ENCODE measurements at places on chromosomes 1 and 21.

DNA sequence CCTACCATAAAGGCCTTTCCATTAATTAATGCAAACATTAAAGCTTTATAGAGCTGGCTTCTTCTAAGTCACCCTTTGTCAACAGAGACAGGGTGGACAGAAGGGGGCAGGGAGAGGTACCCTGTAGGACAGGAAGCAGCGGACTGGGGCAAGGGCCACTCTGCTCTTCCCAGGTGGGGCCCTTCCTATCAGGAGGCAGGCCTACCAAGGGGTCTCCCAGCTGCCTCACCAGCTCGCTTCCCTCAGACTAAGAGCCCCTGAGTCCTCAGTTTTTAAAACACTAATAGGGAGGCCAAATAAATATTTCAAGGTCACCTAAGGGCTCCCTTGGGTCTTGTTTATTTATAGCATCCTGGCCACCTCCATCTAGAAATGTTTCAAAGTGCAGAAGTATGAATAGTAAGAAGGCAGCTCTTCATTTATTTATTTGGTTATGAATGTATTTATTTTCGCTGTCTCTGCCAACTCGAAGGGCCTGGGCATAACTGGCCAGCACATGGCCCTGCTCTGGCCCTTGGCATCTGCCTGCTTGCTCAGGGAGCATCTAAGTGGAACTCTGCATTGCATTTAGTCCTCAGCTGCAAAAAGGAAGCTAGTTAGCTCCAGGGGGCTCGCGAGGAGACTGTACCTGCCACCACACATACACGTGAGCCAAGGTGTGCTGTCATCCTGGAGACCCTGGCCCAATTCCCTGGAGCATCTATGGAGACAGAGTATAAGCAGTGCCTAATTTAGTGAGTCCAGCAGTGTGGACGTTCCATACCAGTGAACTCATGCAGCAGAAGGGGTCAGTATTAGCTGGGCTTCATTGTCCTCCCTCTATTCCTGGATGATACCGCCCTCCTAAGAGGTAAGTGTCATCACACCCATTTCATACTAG, 395.1 kb upstream of the VAMP3 start:
- no peak overlapping the region for H3K27ac ChIP-seq
- H3K4me1 ChIP-seq: no peaks in the 10 kb centered on the region
- H3K36me3 ChIP-seq: no peaks in the 10 kb centered on the region
- peaks cover 2% of the 10 kb centered on the region for H3K27me3 ChIP-seq

GRCh38 chr1:103948526-103948925, 198.8 kb downstream of the AMY1C start:
- H3K27ac ChIP-seq: no peak overlapping the region
- no peaks in the 10 kb centered on the region for H3K27me3 ChIP-seq
- H3K4me1 ChIP-seq: no peaks in the 10 kb centered on the region
- no peak overlapping the region for H3K4me3 ChIP-seq
- DNase-seq: no peak
- no peaks in the 10 kb centered on the region for H3K36me3 ChIP-seq

DNA sequence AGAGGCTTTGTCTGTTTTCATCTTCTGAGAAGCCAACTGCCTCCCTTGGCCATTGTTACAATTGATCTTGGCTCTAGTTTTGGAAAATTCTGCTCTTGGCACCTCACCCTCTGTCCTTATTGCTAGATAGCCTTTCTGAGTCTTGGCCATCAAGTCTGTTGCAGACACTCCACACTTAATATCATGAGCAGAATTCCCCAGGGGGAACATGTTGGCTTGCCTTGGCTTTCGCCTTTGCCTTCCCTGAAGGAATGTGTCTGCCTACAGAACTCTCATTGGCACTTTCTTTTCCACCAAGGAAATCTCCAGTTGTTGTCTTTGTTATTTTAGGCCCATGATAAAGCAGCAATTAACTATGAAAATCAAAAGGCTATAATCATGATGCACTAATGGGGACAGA, 42.7 kb upstream of the LDLRAP1 start:
- H3K36me3 ChIP-seq: peaks cover 24% of the 10 kb centered on the region
- H3K27me3 ChIP-seq: no peaks in the 10 kb centered on the region
- no peak for DNase-seq
- no peak overlapping the region for H3K27ac ChIP-seq
- H3K4me3 ChIP-seq: no peak overlapping the region

GRCh38 chr1:18010945-18011344, 96.7 kb upstream of the IGSF21 start:
- H3K27me3 ChIP-seq: peaks cover 7% of the 10 kb centered on the region
- no peaks in the 10 kb centered on the region for H3K4me1 ChIP-seq
- H3K27ac ChIP-seq: no peak overlapping the region

DNA sequence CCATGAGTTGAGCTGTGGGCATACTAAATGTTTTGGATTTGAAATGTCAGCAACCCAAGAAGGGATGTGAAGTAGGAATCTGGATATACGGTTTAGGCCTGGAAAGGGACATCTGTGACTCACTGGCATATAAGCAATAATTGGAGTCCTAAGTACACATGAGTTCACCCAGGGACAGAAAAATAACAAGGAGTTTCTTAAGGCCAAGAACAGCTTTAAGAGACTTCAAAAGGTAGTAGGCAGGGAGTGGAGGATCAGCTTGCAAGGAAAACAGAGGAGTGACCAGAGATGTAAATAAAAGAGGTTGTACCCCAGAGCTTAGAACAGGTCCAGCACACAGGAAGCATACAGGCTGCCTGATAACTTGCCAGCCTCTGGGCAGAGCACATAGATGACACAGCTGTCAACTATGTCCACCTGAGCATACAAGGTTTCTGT, 28.1 kb downstream of the TMEM50B start:
- no peaks in the 10 kb centered on the region for H3K27me3 ChIP-seq
- H3K27ac ChIP-seq: no peak overlapping the region
- peaks cover 17% of the 10 kb centered on the region for H3K36me3 ChIP-seq
- H3K4me1 ChIP-seq: peaks cover 3% of the 10 kb centered on the region
- no peak for DNase-seq
